Large intestine (tissue), 12 donors: ENCODE measurements at places on chromosomes 3 and 15.
A peak's percentile ranks its signal among the peaks of the same experiment; 100 is the strongest.

DNA sequence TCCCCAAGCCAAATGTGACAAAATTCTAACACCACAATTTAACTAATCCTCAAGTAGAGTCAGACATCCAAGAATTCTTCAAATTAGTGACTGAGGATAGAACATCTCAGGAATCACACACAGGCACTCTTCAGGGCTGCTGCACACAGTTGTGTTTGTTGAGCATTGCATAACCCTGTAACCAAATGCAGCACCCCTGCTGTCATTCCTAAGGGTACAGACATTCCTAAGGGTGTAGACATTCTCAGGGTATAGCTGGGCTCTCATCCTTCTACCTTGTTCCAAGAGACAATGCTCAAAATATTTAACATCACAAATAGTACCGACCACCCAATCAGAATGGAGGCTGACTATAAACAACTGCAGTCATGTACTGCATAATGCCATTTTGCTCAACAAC is 107.1 kb upstream of the UBE2E2 start:
- DNase-seq = no peak

DNA sequence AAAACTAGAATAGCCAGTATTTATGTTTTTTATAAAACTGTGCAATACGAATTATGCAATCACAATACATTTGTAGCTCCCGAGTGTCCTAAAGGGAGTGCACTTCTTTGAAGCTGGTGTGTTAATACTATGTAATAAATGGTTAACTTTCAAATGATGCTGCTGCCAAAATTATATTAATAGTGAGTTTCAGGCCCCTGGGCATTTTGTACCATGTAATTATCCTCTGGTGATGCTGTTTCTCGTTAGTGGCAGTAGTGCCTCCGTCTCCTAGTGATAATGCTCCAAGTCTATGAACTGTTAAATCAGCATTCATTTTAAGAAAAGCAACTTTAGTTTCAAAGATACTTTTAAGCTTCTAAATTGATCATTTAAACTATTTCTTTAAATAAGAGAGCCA is 132.7 kb upstream of the BHLHE40 start:
- DNase-seq = no peak

- no peak for DNase-seq
These were observed 251.9 kb upstream of the TGFBR2 start for GRCh38 chr3:30354513-30354912.

GRCh38 chr3:192550356-192550755 is 177.0 kb downstream of the FGF12 start:
- DNase-seq = no peak

DNA sequence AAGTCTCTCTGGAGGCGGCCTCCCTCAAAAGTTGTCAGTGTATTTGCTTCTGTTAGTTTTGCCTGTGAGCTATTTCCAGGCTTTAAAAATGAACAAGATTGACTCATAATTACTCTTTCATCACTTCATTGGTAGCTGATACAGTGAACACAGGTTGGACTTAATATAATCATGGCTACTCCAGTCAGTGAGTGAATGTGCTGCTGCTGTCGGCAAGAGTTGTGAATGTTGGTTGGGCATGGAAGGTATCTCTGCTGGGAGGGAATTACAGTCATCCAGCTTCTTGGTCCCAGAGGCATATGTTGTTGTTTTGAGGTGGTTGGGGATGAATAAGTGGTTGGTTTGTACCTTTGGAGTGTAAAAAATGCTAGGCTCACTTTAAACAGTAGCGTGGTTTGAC is 11.5 kb downstream of the TCF12 start:
- DNase-seq = peak; percentile 8

- DNase-seq = no peak
These were observed 69.4 kb downstream of the B3GALNT1 start for GRCh38 chr3:161035711-161036110.

DNA sequence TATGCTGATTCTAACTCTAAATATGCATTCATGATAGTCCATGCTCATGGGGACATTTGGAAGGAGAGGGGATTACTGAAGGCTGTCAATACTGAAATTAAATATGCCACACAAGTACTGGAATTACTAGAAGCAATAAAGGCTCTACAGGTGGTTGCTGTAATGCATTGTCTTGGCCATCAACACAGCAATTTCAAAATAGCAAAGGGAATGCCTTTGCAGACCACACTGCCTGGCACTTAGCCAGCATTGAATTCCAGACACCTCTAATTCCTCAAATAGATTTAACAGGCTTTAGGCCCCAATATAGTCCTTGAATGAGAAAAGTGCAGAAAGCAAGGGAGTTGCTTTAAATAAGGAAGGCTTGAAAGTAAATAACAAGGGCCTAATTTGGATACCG is 115.8 kb upstream of the PLCL2 start:
- DNase-seq = no peak

GRCh38 chr15:96924570-96924969 is 594.1 kb downstream of the NR2F2 start:
- DNase-seq = no peak

- DNase-seq = peak; percentile 70
These were observed 792 bp downstream of the GABPB1 start for GRCh38 chr15:50353975-50354837.

DNA sequence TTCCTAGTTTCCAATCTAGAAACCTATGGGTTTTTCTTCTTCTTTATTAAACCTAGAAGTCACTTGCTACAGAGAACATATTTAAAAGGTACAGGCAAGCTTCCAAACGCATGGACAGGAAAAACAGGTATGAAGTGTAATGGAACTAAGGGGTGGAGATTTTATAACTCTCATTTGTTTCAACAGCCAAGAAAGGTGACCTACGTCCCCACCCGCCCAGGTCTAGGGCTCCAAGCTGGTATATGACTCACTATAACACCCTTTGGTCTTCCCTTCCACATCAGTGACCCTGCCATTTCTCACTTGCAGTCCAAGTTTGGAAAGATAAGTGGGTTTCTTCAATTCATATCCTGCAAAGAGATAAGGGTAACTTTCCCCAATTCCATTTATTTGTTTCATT is 6.0 kb upstream of the LIPH start:
- peak; percentile 98 for DNase-seq

GRCh38 chr3:13088028-13089006 is 15.1 kb upstream of the IQSEC1 start:
- no peak for DNase-seq

GRCh38 chr15:79463043-79463780 is 31.1 kb downstream of the MINAR1 start:
- no peak for DNase-seq

DNA sequence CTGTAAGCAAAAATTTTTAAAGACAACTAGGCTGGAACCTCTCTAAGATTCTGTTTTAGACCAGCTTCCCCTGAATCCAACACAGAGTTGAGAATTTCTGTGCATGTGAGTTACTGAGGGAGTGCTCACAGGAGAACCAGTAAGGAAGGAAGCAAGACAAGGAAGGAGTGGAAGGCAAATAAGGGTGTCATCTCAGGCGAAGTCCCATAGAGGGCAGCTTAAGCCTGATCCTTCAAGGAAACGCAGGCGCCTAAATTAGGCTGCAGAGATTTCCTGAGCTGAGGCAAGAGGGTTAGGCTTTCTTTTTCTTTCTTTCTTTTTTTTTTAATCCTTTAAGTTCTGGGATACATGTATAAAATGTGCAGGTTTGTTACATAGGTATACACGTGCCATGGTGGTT is 36.2 kb upstream of the COL6A6 start:
- peak; percentile 20 for DNase-seq

GRCh38 chr3:23402728-23403492 is 199.8 kb downstream of the UBE2E2 start:
- no peak for DNase-seq

GRCh38 chr15:45457220-45457619 is 65.3 kb downstream of the SLC30A4 start:
- DNase-seq = no peak
